AML-193 (cell line): ENCODE measurements at places on chromosomes 11 and 22.

GRCh38 chr22:23353696-23354095 is 173.4 kb downstream of the BCR start:
- no peak for DNase-seq

- DNase-seq = no peak
These were observed 35.7 kb upstream of the UCP3 start for GRCh38 chr11:74044538-74044937.

GRCh38 chr22:46737105-46737975 is 712 bp downstream of the CERK start:
- peak; percentile 20 for DNase-seq

DNA sequence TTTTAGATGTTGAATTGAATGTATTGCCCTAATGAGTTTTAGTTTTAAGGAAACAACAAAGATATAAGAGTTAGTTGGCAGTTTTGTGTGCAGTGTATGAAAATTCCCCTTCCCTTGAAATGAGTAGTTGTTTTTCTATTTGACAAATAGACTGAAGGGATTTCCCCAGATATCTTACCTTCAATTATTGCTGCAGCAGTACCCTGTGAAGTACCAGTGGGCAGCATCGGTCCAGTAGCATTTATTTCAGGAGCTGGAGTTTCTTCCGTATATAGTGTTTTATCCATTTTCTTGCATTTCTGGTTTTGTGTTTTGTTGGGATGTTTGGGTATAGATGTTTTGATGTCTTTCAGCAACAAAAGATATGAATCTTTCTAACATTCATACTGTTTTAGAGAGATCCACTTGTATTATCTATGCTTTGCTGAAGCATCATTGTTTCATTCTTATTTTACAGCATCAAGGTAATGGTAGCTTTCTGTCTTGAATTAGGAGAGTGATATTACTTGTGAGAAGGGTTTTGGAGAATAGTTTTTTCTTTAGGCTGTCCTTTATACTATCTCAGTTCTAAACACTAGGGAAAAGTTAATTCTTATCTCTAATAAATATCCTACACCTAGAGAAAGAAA is 7.4 kb downstream of the KMT2A start:
- no peak for DNase-seq

- no peak for DNase-seq
These were observed 76.1 kb upstream of the RTL6 start for GRCh38 chr22:44574057-44574639.

- no peak for DNase-seq
These were observed 13.7 kb downstream of the HPS5 start for GRCh38 chr11:18308242-18308641.

- DNase-seq = no peak
These were observed 89.1 kb downstream of the TRIM44 start for GRCh38 chr11:35751664-35752061.

GRCh38 chr22:46010951-46011626 is 34.1 kb upstream of the WNT7B start:
- no peak for DNase-seq

DNA sequence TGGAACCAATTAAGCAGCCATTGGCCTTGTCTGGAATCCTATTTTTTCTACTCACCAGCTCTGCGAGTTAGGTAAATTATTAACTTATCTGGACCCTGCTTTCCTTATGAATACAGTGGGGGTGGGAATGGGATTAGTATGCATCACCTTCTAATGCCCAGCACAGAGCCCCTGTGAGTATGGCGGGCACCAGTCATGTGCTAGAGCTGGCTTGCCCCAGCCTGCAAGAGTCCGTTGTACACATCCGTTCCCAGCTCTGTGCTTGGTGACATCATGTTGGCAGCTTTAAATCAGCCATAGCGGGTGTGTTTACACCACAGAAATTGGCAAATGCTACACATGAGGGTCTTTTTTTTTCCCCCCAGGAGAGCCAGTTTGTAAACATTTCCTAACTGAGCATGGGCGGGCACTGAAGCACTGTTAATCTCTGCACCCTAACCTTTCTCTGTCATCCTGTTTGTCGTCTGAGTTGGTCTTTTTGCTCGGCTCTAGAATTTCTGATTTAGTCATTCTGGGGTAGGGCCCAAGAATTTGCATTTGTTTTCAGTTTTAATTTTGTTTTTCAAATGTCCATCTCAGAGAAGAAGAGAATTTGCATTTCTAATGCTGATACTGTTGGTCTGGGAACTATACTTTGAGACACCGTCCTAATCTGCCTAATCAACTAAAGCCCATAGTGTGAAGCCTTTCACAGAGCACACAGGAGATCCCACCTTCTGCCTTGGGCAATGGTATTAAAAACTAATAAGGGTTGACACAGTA is 130.3 kb upstream of the TBCEL start:
- no peak for DNase-seq

- DNase-seq = no peak
These were observed 92.9 kb upstream of the AMOTL1 start for GRCh38 chr11:94675239-94675638.

DNA sequence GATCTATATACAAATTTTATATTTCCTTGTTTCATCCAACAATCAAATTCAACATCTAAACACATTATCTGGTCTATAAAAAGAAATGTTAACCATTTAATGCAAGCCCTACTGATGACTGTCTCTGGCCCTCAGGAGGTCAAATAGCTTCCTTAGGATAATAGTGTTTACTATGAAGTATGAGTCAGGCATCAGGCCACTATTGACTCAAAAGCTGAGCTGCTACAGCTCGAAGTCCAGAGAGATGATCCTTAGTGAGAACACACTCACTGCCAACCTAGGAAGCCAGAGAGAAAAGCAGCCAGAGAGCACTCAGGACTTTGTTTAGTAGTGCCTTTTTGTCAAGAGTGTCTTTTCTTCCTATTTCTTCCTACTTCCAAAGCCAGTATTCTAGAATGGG is 171.8 kb downstream of the SOX6 start:
- no peak for DNase-seq

DNA sequence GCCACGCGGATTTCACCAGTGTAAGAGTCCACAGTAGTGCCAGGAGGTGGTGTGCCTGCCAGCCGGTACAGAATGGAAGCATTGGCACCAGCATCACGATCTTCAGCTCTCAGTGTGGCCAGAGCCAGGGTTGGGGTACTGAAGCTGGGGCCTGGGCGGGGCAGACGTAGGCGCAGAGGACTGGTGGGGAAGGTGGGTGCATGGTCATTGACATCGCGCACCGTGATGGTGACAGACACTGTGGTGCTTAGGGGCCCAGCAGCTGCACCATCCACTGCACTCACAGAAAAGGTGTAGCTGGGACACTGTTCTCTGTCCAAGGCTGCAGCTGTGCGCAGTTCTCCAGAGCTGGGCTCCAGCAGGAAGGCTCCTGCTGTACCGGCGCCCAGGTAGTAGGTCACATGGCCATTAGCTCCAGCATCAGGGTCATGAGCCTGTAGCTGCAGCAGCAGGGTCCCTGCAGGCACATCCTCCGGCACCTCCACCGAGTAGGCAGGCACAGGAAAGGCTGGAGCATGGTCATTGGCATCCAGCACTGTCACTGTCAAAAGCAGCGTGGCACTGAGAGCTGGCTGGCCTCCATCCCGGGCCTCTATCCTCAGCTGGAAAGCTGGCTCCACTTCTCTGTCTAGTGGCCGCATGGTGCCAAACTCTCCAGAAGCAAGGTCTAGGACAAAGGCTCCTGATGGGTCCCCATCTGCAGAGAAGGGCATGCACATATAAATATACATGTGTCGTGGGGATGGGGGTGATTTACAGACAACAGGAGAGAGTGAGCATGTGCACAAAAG is 7.9 kb upstream of the TPP1 start:
- DNase-seq = no peak

DNA sequence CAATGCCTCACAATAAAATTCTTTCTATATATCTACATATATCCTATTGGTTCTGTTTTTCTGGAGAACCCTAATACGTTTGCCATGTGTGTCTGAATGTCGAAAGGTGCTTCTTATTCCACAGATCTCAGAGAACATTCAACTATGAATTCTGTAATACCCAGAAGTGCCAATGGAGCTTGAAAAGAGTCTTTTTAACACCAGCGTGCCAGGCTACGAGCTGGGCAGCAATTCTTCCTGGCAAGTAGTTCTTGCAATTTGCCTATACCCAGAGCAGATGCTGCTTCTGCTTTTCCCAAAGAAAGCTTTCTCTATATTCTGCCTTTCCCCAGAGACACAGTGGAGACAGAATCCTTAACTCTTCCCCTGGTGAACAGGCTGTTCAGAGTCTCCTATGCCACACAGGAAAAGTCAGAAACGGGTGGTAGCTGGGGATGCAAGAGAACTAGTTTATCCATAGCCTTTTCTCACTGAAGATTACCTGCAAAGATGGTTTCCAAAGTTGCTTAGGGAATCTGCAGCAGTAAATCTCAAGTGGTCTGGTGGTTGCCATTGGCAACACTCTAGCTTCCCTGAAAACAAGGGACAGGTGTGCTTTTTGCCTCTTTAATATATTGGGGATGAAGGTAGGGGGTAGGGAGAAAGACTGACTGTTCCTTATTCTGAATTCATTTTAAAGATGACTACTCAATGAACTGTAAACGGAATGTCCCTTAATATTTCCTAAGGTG is 16.8 kb upstream of the PAFAH1B2 start:
- no peak for DNase-seq

DNA sequence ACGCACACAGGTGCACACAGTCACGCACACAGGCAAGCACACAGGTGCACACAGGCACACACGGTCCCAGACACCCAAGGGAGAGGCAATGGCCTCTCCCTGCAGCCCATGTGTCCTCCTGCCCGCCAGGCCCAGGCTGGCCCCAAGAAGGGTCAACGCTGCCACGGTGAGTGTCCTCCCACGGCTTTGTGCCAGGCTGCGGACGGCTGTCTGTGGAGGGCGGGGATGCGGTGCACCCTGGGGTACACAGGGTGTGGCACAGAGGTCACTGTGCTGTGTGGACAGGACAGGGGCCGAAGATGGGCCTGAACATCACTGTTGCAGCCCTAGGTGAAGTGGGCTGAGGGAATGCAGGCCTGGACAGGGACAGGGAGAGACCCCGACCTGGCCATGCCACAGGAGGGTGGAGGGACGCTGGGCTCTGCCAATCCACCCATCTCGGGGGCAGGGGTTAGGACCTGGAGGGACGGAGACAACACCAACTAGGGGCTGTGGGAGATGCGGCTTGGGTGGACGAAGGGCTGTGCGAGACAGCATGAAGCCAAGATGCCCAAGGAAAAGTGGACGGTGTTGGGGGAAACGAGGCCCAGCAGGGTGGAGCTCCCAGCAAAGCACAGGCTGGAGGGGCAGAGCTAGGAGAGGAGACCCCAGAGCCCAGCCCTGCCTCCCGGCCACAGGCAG is 523.8 kb downstream of the BRD1 start:
- DNase-seq = no peak

GRCh38 chr11:60371854-60372253 is 6.5 kb upstream of the MS4A7 start:
- no peak for DNase-seq

GRCh38 chr11:31903225-31904074 is 92.3 kb upstream of the PAX6 start:
- no peak for DNase-seq
